ENCODE measurements at places on chromosomes 1 and 21.

DNA sequence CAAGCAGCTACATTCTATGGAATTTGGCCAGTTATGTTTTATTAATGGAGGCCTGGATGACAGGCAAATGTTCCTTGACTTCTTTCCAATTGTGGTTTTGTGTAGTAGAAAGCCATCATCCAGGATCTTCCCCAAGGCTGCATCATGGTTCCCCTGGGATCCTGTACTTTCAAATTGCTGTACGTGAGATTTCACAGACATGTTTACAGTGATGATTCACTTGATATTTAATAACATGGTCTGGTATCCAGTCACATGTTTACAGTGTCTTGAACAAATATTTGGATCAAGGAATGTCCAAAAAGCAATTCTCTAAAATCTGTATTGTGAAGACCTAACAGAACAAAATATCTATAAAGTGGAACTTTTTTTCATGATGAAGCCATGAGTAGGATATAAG lies 68.3 kb upstream of the ST6GALNAC3 start:
- DNase-seq, result no peak

- no peak for DNase-seq
Observed at GRCh38 chr1:25099343-25099951, 132.9 kb downstream of the SYF2 start.

- DNase-seq, result no peak
Observed at GRCh38 chr1:243851257-243851756, 1.3 kb upstream of the AKT3 start.

DNA sequence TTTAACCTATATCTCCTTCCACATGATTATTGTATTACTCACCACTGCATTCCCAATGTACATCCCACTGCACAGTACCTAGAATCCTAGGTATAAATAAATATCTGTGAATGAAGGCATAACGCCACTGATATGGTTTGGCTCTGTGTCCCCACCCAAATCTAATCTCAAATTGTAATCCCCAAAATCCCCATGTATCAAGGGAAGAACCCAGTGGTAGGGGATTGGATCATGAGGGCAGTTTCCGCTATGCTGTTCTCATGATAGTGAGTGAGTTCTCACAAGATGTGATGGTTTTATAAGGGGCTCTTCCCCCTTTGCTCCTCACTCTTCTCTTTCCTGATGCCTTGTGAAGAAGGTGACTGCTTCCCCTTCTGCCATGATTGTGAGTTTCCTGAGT lies 599.0 kb upstream of the ADGRL2 start:
- DNase-seq, result no peak

GRCh38 chr1:212860713-212861581 lies 2.9 kb downstream of the FLVCR1 start:
- no peak for DNase-seq

DNA sequence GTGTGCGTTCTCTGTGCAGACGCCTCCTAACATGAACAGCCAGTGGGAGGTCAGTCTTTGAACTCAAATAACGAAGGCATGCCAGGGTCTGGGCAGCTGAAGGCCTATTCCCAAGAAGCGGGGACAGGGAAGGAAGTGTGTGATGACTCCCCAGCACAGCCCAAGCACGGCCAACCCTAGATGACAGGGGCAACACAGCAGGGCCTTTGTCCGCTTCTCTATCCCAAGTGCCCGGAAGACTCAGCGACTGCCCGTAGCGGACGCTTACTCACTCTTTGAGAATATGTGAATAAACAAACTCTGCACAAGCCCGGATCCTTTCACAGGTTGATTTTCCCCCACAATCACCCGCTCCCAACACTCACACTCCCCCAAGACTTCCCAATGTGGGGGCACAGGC lies 11.2 kb downstream of the C1orf198 start:
- no peak for DNase-seq

- DNase-seq, result no peak
Observed at GRCh38 chr21:26769613-26770188, 75.5 kb downstream of the ADAMTS1 start.

DNA sequence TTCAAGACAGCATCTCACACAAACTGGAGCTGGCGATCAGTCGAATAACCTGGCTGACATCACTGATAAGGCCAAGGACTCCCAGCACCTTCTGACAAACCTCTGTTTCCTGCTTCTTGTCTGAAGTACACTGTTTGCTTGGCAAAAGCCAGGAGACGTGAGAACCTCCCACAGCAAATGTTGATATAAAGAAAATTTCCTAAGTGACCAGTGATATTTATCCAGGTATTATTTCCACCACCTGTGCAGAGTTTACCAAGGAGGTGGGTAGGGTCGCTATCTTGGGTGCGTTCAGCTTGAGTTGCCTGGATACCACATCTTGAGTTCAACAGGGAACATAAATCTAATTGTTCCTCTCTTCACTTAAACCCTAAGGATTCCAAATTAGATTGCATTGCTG lies 72.9 kb downstream of the SETD4 start:
- no peak for DNase-seq

GRCh38 chr1:91700771-91701471 lies 185.0 kb downstream of the TGFBR3 start:
- no peak for DNase-seq

- DNase-seq, result no peak
Observed at GRCh38 chr1:35600593-35600992, 27.5 kb downstream of the TFAP2E start.

- no peak for DNase-seq
Observed at GRCh38 chr1:172108161-172108893, 267.0 kb downstream of the DNM3 start.

- no peak for DNase-seq
Observed at GRCh38 chr1:53411541-53412152, 47.6 kb upstream of the DMRTB1 start.

DNA sequence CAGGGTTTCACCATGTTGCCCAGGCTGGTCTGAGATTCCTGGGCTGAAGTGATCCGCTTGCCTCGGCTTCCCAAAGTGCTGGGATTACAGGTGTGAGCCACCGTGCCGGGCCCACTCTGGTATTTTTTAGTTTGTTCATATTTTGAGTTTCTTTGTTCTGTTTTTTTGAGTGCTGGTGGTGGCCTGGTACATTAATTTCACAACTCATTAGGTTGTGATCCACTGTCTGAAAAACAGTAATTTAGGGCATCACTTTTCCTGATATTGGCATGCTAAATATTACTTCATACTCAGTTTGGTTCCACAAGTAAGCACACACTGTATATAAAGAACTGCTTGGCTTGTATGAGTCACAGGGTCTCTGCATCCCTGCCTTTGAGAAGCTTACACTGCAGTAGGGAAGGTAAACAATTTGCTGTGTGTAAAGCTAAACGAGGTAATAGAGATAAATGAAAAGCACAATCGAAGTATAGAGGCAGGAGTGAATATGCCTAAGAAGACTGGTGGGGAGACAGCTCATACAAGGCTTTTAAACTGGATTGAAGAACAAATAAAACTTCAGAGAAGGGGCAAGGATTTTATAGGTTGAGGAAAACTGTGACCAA lies 7.7 kb downstream of the SNX27 start:
- no peak for DNase-seq

GRCh38 chr21:38333301-38334272 lies 76.8 kb downstream of the KCNJ15 start:
- no peak for DNase-seq

DNA sequence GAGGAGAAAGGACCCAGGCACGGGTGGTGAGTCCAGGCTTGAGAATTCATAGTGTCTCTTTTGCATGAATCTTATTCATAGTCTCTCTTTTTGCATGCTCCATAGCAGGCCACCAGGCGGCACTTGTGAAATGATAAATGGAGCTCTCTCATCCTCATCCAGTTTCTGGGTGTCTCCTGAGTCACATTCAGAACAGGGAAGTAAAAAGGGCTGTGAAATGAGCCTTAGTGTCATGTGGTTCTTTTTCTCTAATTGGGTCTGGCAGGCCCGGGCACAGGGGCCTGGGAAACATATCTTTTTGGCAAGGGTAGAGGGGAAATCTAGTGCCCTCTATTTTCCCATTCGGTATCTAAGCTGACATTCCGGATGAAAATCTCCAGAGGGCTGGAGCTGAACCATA lies 19.1 kb upstream of the NCF2 start:
- DNase-seq, result no peak

GRCh38 chr1:113129529-113130185 lies 56.7 kb downstream of the LRIG2 start:
- DNase-seq, result no peak

- no peak for DNase-seq
Observed at GRCh38 chr1:243587823-243588560, 262.1 kb downstream of the AKT3 start.

- DNase-seq, result no peak
Observed at GRCh38 chr1:212484701-212485570, 52.2 kb downstream of the NENF start.

GRCh38 chr1:52294580-52294979 lies 71.4 kb downstream of the CC2D1B start:
- DNase-seq, result no peak

DNA sequence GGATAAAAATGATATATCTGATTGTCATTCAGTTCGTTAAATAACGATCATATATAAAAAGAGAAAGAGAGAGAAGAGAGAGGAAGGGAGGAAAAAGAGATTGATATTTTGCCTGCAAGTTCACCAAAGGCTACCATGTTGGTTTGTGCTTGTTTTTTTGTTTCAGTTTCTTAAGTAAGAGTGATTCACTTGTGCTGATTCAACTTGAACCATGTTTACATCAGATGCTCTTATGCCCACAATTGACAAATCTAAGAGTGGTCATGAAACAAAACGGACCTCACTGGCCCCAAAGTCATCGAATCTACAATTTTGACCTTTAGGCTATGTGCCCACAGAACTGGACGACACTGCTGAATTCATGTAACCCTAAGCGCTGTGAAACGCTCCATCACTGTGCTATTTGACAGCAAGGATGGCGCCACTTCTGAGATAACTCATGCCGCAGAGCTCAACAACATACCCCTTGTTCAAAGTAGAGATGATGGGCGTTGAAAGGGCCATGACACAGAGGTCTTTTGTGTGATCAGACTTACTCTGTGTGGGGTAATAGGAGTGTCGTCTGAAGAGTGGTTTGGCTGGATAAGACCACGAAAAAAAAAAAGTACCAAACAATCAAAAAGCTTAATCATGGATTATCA lies 481.4 kb downstream of the SETD4 start:
- no peak for DNase-seq

DNA sequence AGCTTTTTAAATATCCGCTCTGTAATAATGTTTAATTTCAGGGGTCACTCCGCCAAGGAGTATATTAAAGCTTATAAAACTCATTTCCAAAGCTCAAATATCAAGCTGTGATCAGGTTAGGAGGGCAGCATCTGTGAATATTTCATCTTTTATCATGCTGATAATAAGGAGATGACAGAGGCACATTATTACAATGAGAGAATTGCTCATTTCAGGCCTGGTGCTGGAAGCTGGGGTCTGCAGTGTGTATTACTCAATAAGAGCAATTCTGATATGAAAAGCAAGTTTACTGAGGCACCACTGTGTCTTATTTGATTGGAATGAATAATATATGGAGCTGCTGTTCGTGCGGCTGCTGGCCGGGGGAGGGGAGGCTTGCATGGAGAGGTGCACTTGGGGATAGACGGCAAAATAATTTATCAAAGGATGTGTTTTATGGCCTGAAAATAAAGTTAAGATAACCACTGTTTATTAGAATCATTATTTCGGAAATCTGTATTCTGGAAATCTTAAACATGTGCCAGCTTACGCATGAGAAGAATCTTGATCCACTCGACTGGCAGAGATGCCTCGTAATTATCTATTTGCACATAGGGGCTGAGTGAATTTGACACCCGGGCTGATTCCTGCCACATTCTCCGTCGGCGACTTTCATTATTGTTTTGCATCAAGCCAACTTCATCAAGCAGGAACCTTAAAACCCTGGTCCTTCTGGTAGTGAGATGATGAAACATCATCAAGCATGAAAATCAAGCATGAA lies 173.2 kb downstream of the RRAGC start:
- DNase-seq, result no peak

- no peak for DNase-seq
Observed at GRCh38 chr1:228306275-228307217, 98.7 kb downstream of the OBSCN start.

- no peak for DNase-seq
Observed at GRCh38 chr1:179825206-179825605, 52.4 kb downstream of the TOR1AIP2 start.
